Motor neuron (in vitro differentiated cells): ENCODE measurements at places on chromosomes 11 and 22. TPM values are rescaled to one million over a fixed set of nuclear protein-coding genes. Genes with fewer than 3 reads are reported as not detected.

GRCh38 chr11:11569936-11570491, 51.8 kb downstream of the GALNT18 start:
- ATAC-seq, result no peak

GRCh38 chr22:34502821-34503220, 563.1 kb upstream of the ISX start:
- no peak for ATAC-seq

- no peak for ATAC-seq
Observed at GRCh38 chr11:21289686-21290085, 620.3 kb downstream of the NELL1 start.

GRCh38 chr11:120568572-120569307, 57.2 kb downstream of the GRIK4 start:
- ATAC-seq, result no peak

DNA sequence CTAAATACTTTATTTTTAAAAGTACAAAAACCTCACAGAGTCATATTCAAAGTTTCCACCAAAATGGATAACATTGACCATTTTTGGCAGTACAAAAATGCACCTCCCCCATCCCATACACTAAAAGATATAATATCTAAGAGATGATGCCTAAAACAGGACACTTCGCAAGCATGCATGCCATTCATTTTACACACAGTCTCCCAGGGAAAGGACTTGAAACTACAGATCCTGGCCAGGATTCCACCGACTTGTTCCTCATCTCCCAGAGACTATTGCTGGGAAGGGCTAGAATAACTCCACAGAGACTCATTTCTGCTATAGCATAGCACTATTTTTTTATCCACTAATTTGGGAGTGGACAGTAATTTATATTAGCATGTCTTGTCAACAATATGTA, 81.7 kb downstream of the MTNR1B start:
- no peak for ATAC-seq

The SF1 gene
- 64.5 and 67.5 TPM in 2 replicates for total RNA-seq

The HBE1 gene
- total RNA-seq, result not detected in 2 replicates
